ENCODE measurements at places on chromosomes 1 and 21.

- DNase-seq: no peak
Observed at GRCh38 chr1:92933459-92933858, 27.8 kb downstream of the DIPK1A start.

GRCh38 chr1:1441002-1441888 is 5.8 kb downstream of the VWA1 start:
- peak; percentile 94 for DNase-seq

DNA sequence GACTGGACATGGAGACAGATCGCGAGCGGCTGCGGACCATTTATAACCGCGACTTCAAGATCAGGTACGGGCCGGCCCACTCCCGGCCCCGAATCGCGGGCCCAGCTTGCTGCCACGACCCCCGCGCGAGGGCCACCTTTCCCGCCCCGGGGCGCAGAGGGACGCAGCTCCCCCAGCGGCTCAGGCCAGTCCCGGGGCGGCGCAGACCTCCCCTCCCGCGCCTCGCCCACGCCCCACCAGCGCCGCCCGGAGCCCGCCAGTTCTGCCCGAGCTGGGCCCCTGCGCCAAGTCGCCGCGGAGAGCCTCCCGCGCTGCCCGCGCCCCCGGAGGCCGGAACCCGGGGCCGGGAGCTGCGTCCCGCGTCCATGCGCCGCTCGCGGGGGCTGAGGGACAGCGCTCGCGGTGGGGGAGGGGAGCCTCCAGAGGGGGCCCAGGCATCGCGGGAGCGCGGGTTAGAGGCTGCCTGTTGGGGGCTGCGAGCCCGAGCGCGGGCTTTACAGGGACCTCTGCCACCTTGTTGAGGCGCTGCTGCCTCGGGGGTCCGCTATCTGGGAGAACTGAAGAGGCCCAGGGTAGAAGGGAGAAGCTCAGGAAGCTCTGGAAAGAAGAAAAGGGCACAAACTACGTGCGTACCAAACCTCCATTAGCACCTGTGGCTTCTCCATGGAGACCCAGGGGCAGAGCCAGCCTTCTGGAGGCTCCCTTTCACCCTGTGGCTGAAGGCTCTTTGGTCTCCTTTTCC is 698 bp downstream of the MOV10 start:
- DNase-seq: peak; percentile 45

DNA sequence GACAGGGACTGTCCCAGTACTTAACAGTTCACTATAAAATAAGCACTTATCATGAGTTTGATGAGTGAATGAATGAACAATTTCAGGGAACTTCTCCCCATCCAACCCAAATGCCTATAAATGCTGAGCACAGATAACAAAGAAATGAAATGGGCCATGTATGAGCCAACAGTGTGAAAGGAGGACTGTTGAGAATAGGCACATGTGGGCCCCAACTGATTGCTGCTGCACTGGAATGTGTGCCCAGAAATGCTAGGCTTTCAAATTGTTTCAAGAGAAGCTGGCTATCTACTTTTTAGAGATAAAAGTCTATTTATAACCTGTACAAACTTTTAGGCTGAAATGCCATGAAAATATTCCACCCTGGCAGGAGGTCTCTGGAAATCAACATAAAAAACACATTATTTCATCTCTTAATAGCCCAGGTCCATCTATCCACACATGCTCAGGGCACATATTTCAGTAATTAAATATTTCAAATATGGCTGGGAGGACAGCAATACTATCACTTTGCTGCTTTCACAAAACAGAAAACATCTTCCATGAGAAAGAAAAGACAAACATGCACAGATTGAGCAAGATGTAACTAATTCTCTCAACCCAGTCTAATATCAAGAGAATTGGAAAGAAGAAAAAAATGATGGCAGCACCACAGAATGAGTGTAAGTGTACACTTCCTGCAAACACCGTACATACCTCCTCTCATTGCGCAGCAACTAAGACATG is 49.8 kb downstream of the COLGALT2 start:
- no peak for DNase-seq

- DNase-seq: no peak
Observed at GRCh38 chr1:109883248-109883955, 27.2 kb upstream of the CSF1 start.

DNA sequence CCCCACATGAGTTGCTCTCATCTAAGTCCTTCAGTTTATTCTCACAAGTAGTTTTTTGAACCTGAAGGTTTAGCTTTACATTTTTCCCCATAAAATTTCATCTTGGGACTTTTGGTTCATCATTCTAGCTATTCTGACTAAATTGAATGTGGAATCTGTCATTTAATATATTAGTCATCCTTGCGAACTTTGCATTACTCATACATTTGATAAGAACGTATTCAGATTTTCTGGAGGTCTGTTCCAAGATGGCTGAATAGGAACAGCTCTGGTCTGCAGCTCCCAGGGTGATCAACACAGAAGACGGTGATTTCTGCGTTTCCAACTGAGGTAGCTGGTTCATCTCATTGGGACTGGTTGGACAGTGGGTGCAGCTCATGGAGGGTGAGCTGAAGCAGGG is 59.8 kb upstream of the CSF1 start:
- no peak for DNase-seq

DNA sequence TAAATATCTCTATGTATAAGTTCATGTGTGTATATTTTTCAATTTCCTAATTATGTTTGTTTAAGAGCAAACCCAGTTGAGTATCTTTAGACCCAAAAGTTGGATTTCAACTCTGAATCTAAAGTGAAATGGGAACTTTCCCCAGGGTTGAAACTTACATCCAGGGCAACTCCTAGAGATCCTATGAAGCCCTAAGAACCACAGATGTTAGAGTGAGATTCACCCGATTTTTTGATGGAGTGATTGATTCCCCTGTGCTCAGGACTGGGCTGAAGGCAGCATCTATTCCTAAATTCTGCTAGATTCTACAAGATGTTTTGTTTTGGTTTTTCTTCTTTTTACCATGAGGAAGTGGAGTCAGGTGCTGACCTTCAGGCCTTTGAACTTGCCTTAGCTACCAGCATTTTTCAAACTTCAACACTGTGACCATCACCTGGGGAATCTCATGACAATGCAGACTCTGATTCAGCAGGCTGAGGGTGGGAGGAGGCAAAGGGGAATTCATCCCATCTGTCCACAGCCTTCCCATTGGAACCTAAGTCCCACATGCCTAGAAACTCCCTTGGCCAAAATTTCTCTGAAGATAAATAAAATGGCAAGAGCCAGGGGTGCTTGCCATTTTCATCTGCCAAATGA is 145.5 kb downstream of the ETS2 start:
- DNase-seq: no peak

DNA sequence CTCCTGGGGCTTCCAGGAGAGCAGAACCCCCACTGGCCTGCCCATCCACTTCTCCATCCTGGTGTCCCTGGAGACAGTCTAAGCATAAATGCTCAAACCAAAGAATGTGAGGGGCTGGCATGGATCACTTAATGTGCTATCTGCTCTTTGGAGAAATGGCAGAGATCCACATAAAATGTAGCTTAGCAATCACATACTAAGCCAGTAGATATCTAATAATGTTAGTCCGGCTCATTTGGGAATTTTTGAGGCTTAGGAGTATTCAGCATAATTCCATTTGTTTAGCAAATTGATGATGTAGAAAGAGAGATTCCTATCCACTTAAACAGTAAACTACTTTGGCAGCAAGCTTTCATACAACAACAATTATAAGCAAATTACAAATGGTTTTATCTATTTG is 90.7 kb downstream of the TENT5C start:
- DNase-seq: no peak

DNA sequence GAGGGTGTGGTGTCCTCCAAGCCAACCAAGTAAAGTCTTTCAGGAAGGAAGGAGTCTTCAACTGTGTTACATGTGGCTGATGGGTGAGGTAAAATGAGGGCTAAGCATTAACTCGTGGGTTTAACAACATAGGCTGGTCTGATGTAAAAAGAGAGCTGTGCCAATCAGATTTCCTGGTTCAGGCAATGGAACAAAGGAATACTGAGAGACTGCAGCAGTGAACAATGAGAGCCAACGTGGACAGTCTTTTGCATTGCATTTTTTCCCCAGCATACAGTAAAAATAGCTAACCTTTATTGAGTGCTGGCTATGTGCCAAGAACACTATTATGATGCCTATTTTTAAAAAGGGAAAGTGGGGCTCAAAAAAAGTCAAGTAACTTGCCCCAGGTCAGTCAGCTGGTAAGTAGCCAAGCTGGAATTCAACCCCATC is 31.1 kb downstream of the DLGAP3 start:
- DNase-seq: no peak

DNA sequence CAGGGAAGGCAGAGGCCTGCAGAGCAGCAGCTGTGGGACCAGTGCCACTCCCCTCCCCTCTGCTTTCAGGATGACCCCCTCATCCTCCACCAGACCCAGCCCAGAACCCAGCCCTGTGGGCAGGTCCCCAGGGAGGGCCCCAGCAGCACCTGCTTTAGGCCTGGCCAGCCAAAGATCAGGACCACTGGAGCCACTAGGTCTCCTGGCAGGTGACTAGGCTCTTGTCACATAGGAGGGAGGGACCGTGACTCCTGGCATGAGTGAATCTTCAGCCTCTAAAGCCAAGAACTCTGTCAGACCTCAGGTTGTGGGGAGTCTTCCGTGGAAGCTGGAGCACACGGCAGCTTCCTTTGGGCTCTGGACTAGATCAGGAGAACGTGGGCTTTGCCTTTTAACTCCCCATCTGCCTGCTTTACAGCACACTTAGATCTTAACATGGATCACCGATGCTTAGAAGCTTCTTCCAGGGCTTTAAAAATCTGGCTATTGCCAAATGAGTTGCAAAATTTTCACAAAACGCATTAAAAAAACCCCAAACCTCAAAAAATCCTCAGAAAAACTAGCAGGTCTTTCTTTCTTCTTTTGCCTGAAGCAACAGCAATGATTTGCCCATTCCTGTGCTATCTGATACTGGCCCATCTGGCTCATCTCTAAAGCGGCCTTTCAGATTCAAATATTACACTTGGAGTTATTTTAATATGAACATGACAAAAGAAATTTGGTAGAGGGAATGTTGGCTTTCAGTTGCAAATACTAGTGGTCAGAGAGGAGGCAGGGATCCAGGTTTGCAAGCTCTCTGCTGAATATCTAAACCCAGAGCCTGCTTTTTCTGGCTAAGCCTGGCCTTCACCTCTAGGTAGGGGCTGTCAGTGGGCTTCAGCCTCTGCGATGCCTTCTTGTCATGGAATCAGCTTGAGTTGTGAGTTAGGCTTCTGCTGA is 235.2 kb downstream of the SDCCAG8 start:
- no peak for DNase-seq

GRCh38 chr1:116458695-116459094 is 85.7 kb downstream of the ATP1A1 start:
- no peak for DNase-seq

DNA sequence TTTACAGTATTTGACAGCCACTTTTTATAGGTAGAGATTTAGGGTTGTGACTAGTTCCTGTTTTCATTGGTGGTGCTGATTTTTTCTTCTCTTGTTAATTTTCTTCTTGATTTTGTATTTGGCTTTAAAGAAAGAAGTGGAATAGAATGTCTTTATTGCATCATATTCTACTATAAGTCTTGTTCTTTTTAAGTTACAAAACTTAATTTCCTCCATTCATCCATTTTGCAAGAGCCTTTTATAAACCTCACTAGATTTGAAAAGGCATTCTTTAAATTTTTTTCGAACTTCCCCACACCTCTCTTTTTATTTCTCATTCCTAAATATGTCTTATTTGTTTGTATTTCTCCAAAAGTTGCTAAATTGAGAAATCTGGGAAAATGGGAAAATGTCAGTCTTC is 1368.6 kb upstream of the ADGRL4 start:
- no peak for DNase-seq

DNA sequence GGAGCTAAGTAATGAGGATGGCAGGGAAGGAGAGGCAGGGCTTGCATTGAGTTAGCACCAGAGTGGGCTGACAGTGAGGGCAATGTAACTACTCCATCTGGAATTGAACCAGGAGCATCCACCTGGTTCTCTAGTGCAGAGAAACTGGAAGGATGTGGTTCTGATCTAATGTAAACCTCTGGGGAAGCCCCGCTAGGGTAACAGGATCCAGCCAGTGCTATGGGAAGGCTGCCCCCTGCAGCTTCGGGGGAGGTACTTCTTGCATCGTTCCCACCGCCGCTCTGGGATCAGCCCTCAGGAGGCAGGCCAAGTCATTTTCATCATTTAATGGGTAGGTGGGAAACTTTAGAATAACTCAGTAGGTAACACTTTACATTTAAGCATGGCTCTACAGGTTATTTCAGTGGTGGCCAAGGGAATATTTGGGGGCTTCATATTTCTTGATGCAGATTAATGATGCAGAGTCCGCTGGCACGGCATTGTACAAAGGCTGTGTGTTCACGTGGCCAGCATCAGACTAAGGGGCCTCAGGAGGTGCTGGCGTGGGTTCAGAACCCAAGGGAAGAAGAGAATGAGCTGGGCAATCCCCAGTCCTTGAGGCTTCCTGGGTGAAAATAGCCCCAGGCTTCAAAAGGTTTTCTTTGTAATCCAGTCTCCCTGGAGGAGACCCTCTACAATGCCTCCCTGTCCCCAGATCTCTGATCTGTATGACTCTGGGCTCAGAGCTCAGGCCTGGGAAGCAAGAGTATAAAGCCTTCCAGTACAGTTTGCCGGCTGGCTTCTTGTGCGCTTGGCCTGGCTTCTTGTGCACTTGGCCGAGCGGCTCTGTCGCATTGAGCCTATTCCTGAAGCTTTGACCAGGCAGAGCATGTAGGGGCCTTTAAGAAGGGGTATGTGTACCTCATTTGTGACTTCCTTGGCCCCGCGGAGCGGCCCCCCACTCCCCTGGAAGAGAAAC is 26.4 kb upstream of the KAZN start:
- DNase-seq: peak; percentile 16

DNA sequence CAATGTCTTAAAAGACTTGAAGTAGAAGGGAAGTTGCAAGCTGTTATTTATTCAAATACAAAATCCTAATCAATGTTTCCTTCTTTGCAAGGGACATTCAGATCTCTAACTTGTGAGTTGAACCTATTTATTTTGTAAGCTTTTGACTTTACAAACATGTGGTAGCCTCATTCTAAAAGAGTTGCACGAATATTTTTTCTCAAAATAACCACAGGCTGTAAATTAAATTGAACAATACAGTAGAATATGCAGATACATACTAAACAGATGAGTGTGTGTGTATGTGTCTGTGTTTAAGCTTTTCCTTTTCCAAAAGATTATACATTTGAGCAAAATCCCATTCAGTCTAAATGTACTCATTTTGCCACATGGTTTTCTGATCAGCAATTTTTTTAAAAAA is 4.8 kb upstream of the DYNLT5 start:
- DNase-seq: no peak

DNA sequence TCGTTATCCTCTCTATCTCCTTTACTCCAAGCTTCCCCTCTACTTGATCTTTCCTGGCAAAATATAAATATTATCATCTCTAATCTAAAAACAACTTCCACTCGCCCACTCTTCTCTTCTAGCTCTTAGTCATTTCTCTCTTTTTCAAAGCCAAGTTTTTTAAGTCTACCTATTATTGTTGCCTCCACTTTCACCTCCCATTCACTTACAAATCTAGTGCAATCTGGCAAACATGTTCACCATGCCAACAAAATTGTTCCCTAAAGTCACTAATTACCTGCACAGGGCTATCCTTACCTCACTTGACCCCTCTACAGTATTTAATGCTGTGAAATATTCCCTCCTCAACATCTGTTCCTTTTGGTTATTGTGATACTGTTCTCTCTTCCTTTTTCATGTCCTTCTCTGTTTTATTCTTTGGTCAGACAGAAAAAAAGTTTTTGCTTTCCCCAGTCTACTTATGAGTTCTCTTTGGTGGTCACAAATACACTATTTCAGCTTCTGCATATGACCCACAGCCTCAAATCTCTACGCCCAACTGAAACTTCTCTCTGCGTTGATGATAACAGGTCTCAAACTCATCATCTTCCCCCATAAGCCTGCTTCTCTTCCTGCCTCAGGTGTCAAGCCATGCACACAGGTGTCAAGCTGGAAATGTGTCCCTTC is 31.9 kb upstream of the RAP1A start:
- no peak for DNase-seq
